ENCODE measurements at places on chromosomes 1 and 21.
A peak's percentile ranks its signal among the peaks of the same experiment; 100 is the strongest.

GRCh38 chr1:212514056-212514614, 81.4 kb downstream of the NENF start:
- DNase-seq, result peak; percentile 29

DNA sequence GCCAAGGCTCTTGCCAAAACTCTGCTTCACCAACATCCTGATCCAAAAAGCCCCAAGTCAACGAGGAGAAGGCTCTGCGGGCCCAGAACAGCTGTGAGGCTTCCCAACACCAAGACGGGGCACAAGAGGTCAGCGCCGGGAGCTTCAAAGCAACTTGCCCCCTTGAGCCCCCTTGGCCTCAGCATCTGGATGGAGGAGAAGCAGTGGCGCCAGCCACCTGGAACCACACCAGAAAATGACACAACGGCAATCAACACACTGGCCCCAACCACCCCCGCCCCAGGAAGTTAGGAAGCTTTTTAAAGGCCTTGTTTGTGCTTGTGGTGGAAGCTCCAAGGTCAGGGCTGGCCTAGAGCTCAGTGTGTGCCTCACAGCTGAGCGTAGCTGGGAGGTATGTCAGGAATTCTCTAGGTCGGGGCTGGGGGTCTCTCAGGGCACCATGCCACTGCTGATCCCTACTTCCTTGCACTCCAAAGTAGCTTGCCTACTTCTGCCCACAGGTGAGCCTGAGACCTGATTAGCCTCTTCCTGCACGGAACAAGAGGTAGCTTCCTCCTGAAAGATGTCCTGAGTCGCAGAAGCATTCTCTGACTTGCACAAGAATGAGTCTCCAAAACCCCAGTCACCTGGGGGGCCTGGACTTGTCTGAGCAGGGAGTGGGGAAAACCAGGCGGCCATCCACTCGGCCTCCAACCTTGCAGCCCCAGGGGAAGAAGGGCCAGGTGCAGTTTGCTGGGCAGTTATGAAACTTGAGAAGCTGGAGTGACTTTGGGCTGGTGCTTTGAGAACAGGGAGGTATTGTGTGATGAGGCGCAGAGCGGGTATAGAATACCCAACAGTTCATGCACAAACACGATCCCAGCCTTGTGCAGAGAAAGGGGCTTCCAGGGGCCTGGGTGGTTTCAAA, 9.7 kb upstream of the SRP9 start:
- DNase-seq, result peak; percentile 97

GRCh38 chr1:36157973-36158826, 2.2 kb downstream of the MAP7D1 start:
- no peak for DNase-seq

DNA sequence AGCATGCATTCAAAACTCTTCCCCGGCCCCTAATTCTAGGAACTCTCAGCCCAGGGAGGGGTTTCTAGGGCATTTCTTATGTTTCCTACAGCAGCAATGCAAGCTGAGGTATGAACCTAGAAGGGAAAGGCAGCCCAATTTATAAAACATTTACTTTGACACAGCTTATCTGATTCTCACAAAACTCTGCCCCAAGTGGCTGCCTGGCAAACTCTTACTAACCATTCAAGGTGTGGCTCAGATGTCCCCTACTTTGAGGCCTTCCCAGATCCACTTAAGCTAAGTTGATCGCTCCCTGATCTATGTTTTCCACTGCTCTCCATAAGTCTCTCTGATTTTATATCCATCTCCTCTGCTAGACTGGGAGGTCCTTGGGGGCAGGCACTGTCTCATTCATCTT, 35.4 kb downstream of the AK2 start:
- no peak for DNase-seq

GRCh38 chr1:109247401-109248365, 1.7 kb upstream of the CELSR2 start:
- no peak for DNase-seq

Measured in fibroblast of lung (primary cell).